ENCODE measurements at places on chromosomes 4 and X.

GRCh38 chr4:41406113-41406516 is 131.8 kb upstream of the LIMCH1 start:
- no peak for DNase-seq

DNA sequence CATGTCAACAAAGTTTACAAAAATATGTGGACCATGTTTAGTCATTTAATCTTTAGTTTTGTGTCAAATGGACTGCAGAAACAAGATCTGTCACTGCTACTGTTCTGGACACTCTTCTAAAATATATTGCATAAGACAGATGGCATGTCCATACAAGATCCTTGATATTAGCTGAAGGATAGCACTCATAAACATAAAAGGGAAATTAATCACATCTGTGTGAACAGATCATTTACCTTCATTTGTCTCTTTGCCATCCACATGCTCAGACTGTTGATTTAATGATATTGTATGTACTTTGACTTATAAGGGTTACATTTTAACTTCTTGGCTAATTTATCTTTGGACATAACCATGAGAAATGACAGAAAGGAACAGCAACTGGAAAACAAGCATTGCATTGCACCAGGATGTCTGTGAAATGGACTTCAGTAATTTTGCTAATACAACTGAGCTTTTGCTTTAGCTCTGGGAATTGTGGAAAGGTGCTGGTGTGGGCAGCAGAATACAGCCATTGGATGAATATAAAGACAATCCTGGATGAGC is at the start of gene UGT2B7:
Gene UGT2B7, plus strand, starts transcription at position 364 of the 546 bp plus-strand sequence. Its CDS starts 47 bp downstream, at position 411.
- no peak for DNase-seq

DNA sequence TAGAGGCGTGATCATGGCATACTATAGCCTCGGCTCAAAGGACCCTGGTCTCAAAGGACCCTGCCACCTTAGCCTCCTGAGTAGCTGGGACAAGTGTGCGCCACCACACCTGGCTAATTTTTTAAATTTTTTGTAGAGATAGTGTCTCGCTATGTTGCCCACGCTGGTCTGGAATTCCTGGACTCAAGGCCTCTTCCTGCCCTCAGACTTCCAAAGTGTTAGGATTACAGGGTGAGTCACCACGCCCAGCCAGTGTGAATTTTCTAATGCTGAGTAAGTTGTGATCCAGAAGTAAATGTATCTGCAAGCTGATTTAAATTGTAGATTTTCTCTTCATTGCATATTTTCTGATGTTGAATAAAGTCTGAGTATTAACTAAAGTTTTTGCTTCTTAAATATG is 2.6 kb upstream of the ZNF674 start:
- DNase-seq, result no peak

- DNase-seq, result no peak
Observed at GRCh38 chr4:99078336-99078735, 10.3 kb downstream of the ADH5 start.

- no peak for DNase-seq
Observed at GRCh38 chr4:144709793-144710525, 64.0 kb downstream of the HHIP start.

DNA sequence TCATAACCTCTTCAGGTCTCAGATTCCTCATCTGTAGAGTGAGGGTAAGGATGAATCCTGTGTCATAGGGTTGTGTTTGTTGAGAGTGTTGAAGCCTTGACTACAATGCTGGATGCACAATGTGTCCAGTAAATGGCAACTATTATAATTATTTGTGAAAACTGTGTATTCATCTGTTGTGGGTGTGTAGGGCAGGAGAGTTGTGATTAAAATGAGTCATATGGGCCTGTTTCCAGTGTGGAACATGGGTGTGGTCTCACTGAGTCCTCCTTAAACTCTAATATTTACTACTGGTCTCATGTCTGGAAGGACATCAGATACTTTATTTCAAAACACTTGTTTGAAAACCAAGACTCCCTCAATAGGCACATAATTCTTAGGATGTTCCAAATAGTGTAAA is 208.5 kb upstream of the CASK start:
- DNase-seq, result no peak

DNA sequence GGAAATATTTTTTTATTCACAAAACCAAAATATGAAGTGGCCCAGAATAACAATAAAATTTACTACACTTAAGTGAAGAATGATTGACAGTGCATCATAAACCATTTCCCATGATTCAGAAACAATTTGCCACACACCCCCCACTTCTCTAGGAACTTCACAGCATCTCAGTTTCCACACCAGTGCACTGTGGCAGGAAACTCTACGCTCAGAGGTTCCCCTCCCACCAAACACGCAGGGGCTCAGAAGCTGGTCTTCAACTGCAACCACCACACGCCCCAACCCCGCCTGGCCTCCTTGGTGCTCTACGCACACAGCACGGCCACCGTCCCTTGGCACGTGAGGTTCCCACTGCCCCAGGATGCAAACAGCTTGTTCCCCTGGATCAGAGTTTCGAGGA is 63.7 kb downstream of the ZFYVE28 start:
- no peak for DNase-seq

- DNase-seq, result no peak
Observed at GRCh38 chrX:15594371-15594770, 6.4 kb downstream of the ACE2 start.

Measured in liver (tissue), 10 donors.